Fibroblast of gingiva (primary cell): ENCODE measurements at places on chromosomes 16 and 17.

DNA sequence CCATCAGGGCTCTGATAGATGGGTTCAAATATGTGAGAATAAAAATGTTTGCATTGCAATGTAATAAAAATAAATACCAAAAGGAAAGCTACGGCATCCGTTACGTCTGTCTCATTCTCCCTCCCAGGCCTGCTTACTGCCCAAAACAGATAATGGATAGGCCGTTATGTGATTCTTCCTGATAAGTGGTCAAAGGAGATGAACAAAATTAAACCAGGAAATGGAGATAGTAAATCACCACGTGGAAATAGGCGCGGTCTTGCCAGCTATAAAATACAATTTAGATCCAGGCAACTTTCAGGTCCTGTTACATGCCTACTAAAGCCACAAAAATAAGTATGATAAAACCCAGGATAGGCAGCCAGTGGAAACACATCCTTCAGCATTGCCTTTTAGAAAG, 49.5 kb upstream of the CCL1 start:
- no peak for DNase-seq

GRCh38 chr17:59349178-59349577, 17.7 kb downstream of the YPEL2 start:
- DNase-seq = no peak

GRCh38 chr17:12730421-12730820, 58.9 kb upstream of the ARHGAP44 start:
- DNase-seq = no peak

GRCh38 chr17:21355586-21355985, 20.6 kb upstream of the KCNJ12 start:
- no peak for DNase-seq

DNA sequence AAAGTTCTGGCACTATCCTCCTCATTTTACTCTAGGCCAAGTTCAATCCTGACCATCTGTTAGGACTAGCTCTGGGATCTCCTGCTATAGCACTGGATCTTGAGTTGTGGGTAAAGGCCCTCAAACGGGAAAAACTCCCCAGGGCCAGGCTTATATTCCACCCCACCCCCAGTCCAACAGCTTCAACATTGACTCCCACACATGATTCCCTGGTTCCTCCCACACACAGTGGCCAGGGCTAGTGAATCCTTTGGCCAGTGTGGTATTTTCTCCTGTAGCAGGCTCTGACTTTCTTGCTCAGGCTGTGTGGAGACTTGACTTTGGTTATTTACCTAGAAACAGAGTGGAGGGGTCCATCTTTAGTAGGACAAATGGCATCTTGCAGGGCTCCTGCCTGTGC, 10.3 kb upstream of the AKAP10 start:
- no peak for DNase-seq
